ENCODE measurements at places on chromosomes 3 and 15. TPM values are rescaled to one million over a fixed set of nuclear protein-coding genes. Genes with fewer than 3 reads are reported as not detected.

REC114 gene
- total RNA-seq: not detected

MOBP gene
- total RNA-seq: not detected

TMEM212 gene
- not detected for total RNA-seq

VIPR1 gene
- 3.9 TPM for total RNA-seq

- no peak for ATAC-seq
Observed at GRCh38 chr3:43674345-43675085, 16.2 kb upstream of the ABHD5 start.

DNA sequence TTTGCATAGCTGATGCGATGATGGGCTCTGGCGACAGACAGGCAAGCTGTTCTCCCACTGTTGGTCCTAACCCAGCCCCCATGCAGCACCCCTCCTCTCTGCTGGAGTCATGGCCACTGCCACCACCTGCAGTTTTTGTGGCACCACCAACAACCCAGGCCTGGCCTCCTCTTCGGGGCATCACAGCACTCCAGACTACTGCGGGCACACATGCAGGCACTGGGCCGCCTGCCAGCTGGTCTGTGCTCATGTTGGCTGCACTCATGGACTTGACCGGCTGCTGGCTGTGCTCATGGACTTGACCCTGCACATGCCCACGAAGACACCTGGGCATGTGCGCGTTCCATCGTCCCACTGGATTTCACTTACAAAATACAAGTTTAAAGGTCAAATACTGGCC is 130.9 kb upstream of the TMEM108 start:
- ATAC-seq: no peak

- ATAC-seq: no peak
Observed at GRCh38 chr15:68615301-68615700, 36.5 kb downstream of the CORO2B start.

DNA sequence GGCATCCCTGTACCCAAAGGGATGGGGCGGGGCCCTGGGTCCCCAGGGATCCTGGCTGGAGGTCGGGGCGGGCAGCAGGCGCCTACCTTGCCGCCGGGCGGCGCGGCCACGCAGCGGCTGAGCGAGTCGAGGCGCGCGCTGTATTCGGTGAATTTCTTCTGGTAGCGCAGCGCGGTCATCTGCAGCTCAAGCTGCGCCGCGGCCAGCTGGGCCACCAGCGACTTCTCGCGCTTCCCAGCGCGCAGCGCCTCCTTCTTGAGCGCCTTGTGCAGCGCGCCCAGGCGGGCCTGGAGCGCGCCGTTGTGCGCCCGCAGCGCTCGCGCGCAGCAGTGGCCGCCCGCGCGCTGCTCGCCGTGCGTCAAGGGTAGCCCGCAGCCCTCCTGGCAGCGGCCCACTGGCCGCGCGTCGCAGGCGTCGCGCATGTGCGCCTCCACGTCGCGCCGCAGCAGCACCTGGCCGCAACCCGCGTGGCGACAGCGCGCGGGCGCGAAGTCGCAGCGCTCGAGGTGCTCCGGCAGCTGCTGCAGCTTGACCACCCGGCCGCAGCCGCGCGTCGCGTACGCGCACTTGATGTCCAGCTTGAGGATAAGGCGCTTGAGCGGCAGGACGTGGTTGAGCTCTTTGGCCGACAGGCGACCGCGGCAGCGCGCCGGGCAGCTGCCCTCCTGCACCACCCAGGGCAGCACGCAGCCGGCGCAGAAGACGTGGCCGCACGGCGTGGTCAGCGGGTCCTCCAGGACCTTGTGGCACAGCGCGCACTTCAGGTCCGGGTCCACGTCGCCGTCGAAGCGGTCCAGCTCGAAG is 522 bp downstream of the PDZRN3 start:
- peak; percentile 71 for ATAC-seq

GRCh38 chr15:73246898-73247297 is 121.9 kb downstream of the HCN4 start:
- no peak for ATAC-seq

- peak; percentile 57 for ATAC-seq
Observed at GRCh38 chr3:45986303-45986982, 9.2 kb downstream of the FYCO1 start.

- no peak for ATAC-seq
Observed at GRCh38 chr3:64088408-64089205, 65.3 kb upstream of the PSMD6 start.

GRCh38 chr3:176579711-176580185 is 617.5 kb downstream of the TBL1XR1 start:
- ATAC-seq: no peak

DNA sequence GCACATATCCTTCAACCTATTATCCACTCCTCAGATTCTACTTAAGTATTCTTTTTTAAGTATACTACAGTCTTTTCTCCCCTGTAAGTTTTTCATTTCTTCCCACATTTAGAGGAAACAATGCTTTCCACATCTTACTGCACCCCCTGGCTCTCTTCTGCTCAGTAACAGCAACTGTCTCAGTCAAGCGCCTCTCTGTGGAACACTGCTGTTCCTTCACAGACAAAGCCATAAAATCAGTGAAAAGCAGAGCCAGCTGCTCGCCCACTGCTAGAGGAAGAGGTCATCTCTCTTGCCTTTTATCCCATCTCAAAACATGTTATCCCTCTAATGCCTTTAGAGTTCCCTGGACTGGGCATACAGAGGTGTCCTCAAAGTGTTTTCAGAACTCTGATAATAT is 24.8 kb downstream of the SERP1 start:
- ATAC-seq: no peak

- no peak for ATAC-seq
Observed at GRCh38 chr15:67074886-67075229, 9.5 kb downstream of the SMAD3 start.

DNA sequence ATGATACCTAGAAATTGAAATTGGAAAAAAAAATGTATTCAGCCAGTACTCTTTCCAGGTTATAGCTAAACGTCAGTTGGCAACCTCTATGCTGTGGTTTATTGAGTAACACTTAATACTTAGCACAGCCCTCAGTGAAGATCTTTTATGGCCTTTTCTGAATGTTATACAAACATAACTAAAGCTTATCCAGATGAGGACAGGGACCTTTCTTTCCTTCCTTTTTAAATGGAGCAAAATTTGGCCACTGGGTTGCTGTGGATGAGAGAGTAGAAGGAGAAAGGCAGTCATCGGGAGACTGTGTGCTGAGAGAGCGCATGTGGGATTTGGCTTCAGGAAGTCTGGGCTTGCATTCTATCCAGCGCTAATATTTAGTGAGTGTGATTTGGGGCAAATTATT is 36.1 kb downstream of the IGF1R start:
- no peak for ATAC-seq

- ATAC-seq: peak; percentile 78
Observed at GRCh38 chr15:77507143-77507897, 86.6 kb downstream of the HMG20A start.

Measured in esophagus mucosa (tissue), 1 donor.